ENCODE measurements at places on chromosomes 7 and 10.

DNA sequence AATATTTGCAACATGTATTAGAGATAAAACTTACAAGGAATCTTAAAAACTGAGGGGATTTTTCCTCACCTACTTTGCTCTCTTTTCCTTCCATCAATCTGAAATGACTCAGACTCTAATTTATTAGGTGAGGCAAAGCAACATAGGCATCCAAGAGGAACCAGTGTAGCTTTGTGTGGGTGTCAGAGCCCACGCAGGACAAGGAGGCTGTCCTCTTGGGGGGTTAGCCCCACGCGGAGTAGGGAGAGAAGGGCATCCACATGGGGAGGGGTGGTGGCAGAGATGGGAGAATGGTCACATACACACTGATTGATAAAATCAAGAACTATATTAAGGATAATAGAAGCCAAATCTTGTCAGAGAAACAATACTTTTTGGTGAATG lies 33.8 kb upstream of the ARMS2 start:
- DNase-seq = no peak

- DNase-seq = no peak
Observed at GRCh38 chr7:46532571-46532970, 611.5 kb upstream of the IGFBP3 start.

DNA sequence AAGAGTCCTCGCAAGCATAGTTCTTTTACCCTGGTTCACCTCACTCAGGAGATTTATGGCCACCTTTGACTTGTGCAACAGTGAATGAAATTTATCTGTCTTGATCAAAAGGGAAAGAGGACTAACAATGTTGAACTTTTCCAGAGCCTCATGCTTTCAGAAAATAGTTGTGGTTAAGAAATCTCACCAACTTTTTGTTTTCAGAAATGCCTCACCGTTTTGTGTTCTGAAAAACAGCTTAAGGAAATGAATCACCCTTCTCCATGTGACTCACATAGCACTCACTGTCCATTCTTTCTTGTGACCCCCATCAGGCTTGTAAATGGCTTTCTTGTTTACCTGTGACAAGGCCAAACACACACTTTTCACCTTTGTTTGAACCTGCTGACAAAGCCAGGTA lies 148.6 kb upstream of the FAM3C start:
- DNase-seq = no peak

GRCh38 chr10:113732966-113733365 lies 18.5 kb upstream of the PLEKHS1 start:
- DNase-seq = no peak

DNA sequence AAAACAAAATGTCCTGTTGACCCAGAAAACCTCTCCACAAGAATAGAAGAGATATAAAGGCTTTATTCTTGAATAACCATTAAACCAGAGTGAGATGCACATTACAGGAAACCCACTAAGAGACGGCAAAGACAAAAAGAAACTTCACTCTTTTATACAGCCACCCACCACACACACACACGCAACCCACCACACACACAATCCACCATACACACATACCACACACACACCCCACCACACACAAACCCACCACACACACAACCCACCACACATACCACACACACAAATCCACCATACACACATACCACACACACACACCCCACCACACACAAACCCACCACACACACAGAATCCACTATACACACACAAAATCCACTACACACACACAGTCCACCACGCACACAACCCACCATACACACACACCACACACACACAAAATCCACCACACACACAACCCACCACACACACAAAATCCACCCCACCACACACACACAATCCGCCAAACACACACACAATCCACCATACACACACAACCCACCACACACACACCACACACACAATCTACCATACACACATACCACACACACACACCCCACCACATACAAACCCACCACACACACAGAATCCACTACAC lies 9.5 kb upstream of the REPIN1 start:
- DNase-seq = no peak

All from T-helper 9 cell (primary cell).